ENCODE measurements at places on chromosomes 4 and X.

DNA sequence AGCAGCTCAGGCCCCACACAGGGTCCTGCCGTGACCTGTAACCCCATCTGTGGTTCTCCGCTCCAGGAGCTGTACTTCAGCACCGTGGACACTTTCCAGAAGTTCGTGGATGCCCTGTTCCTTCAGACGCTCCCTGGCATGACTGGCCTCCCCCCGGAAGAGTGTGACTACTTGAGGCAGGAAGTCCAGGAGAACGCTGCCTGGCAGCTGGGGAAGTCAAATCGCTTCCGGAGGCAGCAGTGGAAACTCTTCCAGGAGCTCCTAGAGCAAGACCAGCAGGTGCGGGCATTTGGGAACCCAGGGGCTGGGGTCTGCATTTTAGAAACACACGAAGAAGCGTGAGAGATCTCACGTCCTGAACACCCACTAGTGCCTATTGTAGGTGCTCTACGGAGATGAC lies 72.5 kb downstream of the EVC start:
- no peak for DNase-seq

GRCh38 chr4:65798498-65799127 lies 128.3 kb upstream of the EPHA5 start:
- DNase-seq: no peak

DNA sequence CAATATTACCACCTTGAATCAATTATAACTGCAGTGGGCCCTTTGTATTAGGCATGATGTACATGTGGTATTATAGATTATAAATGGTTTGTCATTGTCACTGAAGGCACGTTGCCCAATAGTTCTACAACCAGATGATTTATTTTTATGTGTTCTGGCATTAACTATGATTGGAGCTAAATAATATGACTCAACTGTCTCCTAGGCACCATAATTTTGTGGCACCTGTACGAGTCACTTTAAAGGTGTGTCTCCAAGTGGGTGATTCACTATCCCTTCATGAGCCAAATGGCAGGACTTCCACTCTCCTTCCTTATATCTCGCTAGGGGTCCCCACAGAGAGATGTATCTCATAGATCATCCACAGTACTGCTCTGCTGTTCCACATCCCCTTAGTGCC lies 6.1 kb upstream of the SMPX start:
- DNase-seq: no peak

DNA sequence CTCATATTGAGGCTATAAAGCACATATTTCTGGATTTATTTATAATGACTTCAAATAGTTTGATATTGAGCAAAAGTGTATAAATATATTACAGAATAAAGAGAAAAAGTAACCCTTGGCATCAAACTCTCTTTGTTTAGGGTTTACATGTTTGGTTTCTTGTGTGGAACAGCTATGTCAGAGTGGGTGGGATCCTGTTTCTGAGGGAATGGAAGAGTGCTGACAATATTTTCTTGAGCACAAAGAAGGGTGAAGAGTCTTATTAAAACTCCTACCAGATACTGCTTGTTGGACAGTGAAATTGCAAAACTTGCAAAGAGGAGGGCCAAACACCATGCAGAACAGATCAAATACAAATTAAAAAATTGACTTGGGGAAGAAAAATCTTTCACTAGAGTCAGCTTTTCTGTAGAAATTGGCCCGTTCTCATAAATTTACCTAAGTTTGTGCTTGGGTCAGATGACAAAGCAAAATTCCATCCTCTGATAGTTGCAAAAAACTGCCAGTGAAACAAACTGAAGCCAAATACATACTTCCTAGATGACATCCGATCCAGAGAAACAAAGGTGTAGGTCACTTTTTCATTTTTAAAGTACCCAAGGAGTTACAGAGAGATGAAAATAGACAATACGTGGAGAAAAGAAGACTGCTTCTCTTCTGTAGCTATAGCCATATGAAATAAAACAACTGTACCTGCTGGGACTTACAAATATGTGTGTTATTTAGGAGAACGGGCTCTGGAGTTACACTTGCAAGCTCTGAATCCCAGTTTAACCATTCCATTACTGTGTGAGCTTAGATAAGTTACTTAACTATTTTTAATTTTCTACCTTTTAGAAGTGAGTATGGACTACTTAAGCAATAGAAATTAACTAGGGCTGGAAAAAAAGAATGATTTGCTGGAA lies 133.3 kb downstream of the MAML3 start:
- no peak for DNase-seq

- DNase-seq: no peak
These were observed 338.1 kb downstream of the BCOR start for GRCh38 chrX:39759526-39760224.

DNA sequence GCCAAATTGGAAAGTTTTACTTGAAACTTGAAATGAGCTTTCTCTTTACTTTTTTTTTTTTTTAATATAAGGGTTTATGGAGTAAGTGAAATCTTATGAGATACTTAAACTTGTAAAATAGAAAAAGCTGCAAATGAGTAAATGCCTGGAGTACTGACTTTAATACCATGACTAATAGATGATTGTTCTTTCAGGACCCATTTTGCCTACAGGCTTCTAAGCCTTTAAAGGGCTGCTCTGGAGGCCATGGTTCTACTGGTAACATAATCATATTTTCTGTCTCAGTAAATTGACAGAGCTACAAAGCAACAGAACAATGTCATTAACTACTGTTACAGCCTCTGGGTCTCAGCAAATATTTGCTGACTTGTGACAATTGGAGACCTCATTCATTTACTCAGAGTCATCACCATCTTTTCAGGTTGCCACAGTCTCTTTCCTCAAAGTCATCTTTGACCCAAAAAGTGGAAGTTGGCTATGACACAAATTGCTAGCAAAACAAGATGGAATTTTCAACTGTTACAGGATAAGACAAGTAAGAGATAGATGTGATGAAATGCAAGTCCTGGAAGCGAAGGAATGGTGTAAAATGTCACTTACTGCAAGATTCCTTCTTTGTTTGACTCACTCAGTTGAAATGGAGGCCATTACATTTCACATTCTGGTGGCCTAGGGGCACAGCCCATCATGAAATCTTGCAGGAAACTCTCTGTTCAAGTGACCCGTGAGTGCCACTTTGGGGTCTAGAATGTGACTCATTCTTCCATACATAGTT lies 132.7 kb downstream of the BTC start:
- no peak for DNase-seq

DNA sequence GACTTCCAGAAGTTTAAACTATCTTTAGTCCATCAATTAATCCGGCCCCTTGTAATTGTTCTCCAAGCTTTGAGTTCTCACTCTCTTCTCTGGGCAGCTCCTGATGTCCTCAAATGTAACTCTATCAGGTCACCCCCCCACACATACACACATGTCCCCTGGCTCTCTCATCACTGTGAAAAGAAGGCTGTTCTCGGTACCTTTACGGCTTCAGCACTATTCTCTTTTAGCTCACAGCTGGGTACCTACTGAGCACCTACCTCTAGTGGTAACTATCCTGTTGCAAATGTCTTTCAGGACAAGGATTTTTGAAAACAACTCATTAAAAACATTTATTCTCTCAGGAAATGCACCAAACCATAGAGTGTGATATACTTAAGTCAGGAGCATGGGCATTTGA lies 115.4 kb downstream of the IQCM start:
- DNase-seq: no peak

- DNase-seq: no peak
These were observed 602.5 kb downstream of the RAPGEF2 start for GRCh38 chr4:159705334-159705733.

DNA sequence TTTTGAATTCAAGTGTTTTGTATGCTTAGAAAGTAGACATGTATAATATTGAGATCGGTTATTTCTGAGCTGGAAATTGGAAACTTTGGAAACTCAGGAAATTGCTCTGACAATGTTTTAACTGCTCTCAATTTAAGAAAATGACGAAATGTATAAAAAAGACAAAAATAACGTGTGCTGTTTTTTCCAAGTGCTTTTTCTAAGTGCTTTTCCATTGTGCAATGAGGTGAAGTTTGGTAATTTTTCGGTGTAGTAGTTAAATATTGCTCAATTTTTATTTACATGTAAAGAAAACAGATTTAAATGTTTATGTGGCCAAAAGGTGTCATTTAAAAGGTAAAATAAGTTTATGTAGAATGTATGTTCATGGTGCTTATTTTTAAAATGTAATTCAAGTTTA lies 39.4 kb upstream of the RHOH start:
- DNase-seq: peak; percentile 56

DNA sequence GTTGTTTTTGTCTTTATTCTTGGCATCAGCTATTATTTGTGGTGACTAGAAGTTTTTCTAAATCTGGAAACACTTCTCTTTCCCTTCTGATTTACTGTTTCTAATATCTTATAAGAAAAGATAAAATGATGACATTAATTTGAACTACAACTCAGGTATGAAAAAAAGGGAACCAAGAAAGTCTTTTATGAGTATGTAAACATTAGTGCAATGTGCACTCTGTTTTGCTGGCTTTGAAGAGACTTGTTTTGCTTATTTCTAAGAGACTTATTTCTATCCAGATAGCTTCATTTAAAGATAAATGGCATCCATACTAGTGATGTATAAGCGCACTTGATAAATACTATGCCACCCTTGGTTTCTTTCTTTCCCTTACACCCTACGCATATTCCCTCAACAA lies 10.1 kb upstream of the AMBN start:
- no peak for DNase-seq

DNA sequence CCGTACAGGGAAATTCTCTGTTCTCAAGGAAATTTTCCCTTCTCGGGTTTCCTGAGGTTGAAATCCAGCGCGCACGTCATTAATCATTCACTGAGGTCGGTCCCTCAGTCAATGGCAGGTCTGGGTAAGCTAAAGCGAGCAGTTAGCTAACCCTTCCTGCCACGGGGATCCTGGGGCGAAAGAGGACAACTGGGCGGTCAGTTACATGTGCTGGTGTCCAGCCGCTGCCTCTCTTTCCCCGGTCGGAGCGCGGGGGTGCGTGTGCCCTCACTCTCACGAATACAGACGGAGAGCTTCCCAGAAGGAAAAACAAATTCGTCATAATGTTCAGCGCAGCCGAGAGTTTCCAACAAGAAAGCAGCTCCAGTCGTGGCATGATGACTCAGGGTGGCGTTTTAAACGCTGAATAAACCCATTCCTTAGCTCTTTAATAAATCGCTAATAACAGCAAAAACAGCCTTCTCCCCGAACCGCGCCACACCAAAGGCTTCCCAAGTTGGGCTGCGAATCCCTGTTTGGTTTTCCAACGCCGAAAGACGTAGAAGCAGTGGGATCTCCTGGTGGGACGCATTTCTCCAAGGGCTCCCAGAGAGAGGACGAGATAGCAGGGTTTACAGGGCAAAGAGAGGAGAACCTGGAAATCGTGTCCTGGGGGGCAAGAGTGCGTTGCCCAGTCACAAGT lies 752 bp upstream of the FGF5 start:
- peak; percentile 28 for DNase-seq

DNA sequence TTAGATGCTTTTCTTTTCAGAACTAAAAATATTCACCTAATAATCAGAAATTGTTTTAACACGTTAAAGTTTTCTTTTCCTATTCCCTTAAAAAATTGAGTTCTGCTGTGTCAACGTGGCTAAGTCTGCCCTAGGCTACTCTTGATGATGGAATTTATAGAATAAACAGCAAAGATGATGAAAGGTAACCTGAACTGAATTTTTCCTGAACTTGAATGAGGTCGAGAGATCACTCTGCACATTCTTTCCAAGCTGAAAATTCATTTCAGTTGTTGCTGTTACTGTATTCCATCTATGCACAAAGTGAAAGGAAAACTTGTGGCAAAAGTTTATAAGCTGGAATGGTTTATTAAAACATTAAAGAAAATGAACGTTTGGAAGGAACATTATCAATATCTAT lies 245.9 kb upstream of the GIMD1 start:
- no peak for DNase-seq

GRCh38 chrX:120305531-120306141 lies 5.6 kb downstream of the TMEM255A start:
- DNase-seq: peak; percentile 18

- peak; percentile 65 for DNase-seq
These were observed 15.1 kb downstream of the SMS start for GRCh38 chrX:21955403-21956189.

DNA sequence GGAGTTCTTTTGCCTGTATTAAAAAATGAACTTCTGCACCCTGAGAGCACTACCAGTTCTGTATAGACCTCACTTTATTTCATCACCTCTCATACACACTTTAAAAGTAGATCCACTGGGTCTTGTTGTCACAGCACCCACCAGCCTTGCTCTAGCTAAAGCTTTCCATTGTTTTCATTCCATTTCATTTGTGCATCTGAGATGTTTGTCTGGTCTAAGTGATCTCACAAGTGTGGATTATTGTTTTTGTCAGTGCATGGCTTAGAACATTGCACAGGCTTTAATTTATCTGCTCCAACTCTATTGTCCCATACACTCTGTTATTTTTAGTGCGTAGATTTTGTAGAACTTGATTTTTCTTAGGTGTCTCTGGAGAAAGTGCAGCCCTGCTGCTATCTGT lies 1157.5 kb upstream of the PABPC4L start:
- DNase-seq: no peak

DNA sequence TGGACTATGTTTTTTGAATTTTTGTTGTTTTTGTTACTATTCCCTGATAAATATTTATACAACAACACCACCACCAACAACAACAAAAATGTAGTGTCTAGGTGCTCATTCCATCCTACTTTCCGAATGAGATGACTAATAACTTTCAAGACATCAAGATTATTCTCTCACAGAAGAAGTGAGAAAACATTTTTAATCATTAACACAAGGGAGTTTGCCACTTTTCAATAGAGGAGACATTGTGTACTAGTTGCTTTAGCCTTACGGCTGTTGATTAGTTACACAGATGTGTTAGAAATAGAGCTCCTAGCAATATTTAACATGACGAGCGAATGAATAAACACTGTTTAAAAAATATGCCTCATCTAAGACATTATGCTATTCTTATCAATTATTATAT lies 898.8 kb downstream of the C4orf33 start:
- DNase-seq: no peak
